ENCODE measurements at places on chromosomes 12 and 14.

- no peak for DNase-seq
These were observed 225.2 kb downstream of the FUT8 start for GRCh38 chr14:65637780-65638179.

DNA sequence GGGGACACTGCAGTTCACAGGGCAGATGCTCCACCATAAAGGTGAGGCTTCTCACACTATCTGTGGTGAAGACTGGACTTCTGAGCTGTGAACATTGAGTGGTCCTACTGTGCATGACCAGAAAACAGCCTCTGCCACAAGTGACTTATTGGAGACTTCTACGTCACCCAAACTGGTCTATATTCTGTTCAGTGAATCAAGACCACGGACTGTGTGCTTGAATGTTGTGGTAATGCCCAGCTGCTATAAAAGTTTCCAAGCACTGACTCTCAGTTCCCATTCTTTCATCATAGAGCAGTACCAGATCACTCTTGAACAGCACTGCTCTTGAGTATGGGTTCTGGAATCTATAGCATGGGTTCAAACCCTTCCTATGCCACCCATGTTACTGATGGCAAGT, 4.8 kb upstream of the PLEK2 start:
- DNase-seq: no peak

GRCh38 chr12:56537546-56537945, 15.9 kb downstream of the RBMS2 start:
- no peak for DNase-seq

GRCh38 chr14:27223906-27224305, 626.1 kb upstream of the NOVA1 start:
- no peak for DNase-seq

DNA sequence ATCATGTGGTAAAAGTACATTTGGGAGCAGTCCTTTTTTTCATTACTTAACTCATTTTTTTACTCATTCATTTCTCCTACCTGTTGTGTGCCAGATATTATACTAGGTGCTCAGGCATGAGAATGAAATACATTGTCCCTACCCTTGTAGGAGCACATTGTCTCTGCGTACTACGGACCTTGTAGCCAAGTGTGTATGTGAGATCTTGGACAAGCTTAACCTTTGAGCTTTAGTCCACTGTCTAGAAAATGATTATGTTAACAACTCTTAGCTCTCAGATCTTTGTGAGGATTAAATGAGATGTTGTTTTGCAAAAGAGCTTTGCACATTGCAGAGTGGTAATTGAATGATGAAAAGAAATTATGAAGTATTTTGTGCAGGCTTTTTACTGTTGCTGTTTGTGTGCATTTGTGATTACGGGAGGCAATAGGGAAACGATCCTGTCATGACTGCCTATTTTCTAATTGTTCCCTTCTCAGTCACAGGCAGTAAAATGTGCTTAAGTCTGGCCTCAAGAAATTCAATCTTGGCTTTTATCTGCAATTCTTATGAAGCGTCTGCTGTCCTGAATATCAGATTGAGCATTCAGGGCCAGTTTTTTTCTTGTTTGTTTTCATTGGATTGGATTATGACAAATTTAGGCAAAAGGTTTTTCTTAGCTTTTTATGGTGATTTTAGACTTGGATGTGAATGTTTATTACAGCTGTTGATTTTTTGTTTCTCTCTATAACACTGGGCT, 447.7 kb downstream of the PDZRN4 start:
- no peak for DNase-seq

- no peak for DNase-seq
These were observed 31.1 kb upstream of the POC1B start for GRCh38 chr12:89556976-89557375.

Data from stimulated activated CD4-positive, alpha-beta T cell treated with anti-CD3 and anti-CD28 coated beads, Interleukin-1b, Interleukin-23, amount 100 ng/mL, for 24 hours (primary cell).